ENCODE measurements at places on chromosomes 13 and 19. TPM values are rescaled to one million over a fixed set of nuclear protein-coding genes. Genes with fewer than 3 reads are reported as not detected.

DNA sequence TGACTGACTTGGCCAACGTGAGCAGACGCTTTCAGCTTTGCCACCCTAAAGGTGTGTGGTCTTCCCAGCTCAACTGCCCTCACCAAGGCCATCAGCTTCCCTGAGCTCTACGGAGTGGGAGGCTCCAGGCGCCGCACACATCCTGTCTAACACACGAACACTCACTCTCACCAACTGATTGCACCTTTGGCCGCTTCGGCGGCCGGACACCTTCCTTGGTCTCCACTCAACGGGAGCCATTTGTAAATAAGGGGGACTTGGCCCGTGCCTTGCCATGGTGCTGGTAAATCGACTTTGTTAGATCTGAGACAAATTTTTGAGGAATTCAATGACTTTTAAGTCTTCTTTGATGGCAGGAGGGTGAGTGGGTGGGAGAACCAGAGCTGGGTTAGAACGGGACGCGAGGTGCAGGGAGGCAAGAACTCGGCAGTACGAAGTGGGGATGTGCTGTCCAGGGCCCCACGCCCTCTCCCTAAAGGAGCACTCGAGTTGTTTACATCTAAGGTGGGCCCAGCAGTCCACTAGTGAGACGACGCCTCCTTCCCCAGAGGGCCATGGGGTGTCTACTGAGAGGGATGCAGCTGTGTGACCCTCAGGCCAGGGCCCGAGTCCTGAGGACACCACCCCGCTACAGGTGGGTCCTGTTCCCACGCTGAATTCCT, 4.4 kb downstream of the C13orf46 start:
- no peak for DNase-seq

GRCh38 chr13:113928685-113929627, 44.9 kb downstream of the C13orf46 start:
- no peak for DNase-seq

DNA sequence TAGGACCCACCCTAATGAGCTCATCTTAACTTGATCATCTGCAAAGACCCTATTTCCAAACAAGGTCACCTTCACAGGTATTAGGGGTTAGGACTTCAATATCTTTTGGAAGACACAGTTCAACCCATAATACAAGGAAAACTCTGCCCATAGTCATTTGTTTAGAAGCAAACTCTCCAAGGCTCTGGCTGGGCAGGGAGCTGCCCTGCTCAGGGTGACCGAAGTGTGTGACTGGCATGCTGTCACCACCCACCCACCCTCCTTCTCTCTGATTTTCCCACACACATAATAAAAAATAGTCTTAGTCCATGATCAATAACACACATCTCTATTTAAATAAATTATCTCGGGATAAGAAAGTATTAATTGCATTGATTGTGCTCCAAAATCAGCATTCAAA, 161.1 kb downstream of the KCTD15 start:
- DNase-seq: no peak

GRCh38 chr13:35964863-35965180, 166.4 kb downstream of the DCLK1 start:
- DNase-seq: no peak

Gene STARD13
- 23.6 TPM for total RNA-seq

All from neural crest cell (in vitro differentiated cells).